Right ventricle myocardium inferior (tissue), 1 donor: ENCODE measurements at places on chromosomes 11 and 22.

GRCh38 chr11:86274503-86274902 is 27.5 kb upstream of the HIKESHI start:
- DNase-seq, result no peak

DNA sequence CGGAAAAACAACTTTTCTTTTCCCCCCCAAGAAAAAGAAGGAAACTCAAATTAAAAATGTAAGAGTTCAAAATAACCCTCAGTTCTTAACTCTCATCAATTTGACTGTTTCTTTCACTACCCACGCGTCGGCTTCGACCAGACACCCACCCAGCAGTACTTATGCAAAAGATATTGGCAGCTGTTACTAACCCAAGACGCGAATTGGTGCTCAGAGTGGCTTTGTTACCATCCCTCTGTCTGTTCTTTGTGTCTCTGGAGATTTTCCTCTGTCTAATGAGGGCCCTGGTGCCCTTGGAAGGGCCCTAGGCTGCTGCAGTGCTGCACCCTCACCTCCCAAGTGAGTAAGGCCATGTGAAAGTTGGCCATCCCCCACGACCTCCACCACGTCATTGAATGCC is 180.5 kb upstream of the NECTIN1 start:
- DNase-seq, result no peak

DNA sequence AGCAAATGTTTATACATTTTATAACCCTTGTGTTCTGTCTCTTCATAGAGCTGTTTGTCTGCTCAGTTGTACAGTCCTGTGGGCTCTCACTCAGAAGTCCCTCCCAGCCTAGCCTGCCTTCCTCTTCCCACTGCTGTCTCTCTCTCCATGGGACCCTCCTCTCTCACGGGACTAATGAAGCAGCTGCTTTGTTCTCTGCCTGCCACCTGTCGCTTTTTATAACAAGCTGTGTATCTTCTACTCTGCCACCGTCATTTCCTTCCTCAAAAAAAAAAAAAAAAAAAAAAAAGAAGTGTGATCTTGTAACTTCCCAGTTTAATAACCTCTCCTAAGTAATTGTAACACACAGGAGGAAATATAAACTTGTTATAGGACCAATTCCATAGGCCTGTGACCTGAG is 92.2 kb upstream of the ALKBH3 start:
- no peak for DNase-seq

DNA sequence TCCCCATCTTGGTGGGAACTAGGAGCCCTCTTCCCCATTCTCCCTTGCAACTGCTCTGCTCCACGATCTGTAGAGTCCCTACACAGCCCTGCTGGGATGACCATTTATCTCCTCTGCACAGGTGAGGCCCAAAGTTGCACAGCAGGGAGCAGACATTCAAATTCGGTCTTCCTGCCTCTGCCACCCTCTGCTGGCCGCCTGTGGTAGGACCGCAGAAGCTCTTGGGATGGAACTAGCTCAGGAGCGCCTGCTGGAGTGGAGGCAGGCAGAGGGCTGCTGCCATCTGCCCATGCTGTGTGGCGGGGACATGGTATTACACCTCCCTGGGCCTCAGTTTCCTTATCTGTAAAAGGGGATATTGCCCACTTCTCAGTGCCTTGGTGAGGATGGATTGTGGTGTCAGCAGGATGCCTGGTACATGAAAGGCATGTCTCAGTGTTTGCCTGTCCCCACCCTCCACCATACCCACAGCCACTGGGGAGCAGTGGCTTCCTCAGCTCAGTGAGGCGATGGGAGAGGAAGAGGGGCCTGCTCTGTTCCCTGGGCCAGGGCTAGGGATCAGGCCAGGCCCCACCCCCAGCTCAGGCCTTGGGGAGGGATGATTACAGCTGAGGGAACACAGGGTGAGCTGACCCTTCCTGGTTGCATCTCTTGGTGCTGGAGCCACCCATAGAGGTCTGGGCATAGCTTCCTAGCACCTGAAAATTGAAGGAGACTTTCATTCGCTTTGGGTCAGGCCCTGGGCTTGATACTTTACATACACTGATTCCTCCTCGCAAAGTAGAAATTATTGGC is 11.3 kb upstream of the OMP start:
- no peak for DNase-seq

DNA sequence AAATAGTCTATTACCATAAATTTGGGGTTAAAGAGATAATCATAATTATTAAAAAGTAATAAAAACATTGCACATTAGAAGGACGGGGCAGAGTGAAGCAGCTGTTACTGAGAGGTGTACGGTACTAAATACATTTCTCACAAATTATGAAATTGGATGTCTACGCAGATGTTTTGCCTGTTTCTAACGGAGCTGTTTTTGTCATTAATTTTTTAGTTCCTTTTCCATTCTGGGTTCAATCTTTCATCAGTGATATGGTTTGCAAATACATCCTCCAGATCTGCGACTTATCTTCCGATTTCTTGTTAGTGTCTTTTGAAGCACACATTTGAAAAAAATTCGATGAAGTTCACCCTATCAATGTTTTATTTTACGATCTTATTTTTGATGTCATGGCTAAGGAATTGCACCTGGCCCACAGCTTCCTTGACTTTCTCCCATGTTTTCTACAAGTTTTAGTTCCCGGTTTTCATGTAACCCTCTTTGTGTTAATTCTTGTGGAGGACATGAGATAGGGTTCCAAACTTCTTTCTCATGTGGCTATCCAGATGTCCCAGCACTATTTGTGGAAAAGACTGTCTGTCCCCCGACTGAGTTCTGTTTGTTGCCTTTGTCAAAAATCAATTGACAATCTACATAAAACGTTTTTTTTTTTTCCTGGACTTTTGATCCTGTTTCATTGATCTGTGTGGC is 21.3 kb upstream of the KRTAP5-6 start:
- no peak for DNase-seq

DNA sequence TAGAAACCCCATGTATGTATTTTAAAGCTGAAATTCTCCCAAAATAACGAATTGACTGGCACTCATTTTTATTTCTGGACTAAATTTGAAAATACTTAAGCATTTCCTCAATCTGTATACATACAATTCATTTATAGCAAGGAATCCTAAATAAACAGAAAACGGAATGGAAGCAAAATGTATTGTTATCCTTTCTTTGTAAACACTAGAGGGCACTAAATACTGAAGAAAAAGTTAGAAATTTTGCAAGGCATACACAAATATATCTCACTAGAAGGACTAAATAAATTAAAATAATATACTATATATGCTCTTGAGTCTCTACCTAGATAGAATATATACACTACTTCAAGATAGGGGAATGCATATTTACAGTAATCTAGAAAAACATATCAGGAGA is 23.1 kb upstream of the ANO5 start:
- DNase-seq, result no peak

- no peak for DNase-seq
These were observed 82.9 kb upstream of the TBCEL start for GRCh38 chr11:120941000-120941399.

DNA sequence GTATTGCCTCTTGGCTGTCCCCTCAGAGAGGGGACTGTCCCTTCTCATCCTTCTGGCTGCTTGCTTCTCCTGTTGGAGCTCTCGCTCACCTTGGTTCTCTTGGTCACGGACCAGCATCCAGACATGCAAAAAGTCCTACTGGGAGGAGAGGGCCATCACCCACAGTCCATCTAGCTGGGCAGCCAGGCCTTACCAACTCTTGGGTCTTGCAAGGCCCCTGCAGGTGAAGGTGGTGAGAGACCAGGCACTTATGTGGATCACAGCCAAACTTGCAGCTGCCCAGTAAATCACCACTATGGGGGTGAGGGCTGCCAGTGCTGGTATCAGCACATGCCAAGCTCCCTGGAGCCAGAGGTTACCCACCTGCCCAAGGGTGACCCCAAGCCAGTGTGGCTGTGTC is 36.3 kb downstream of the KCNQ1OT1 start:
- DNase-seq, result no peak

DNA sequence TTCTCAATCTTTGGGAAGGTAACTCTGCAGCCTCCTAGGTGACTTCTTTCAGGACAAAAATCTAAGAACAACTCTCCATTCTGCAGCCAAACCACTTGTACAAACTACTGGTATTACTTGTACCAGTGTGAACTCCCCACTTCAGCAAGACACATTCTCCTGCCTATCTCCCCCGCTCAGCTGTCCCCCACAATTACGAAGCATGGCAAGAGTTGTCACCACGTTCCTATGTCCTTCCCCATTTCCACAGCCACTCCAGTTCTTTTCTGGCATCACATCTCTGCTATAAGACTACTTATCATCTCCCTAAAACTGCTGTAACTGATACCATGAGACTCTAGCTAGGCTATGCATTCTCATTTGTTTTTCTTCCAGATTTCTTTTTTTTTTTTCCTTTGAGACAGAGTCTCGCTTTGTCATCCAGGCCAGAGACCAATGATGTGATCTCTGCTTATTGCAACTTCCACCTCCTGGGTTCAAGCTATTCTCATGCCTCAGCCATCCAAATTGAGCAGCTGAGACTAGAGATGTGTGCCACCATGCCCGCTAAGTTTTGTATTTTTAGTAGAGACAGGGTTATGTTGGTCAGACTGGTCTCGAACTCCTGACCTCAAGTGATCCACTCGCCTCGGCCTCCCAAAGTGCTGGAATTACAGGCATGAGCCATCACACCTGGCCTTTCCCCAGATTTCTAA is 71.9 kb upstream of the CDON start:
- no peak for DNase-seq

GRCh38 chr11:8055091-8055835 is 25.7 kb upstream of the TUB start:
- no peak for DNase-seq

DNA sequence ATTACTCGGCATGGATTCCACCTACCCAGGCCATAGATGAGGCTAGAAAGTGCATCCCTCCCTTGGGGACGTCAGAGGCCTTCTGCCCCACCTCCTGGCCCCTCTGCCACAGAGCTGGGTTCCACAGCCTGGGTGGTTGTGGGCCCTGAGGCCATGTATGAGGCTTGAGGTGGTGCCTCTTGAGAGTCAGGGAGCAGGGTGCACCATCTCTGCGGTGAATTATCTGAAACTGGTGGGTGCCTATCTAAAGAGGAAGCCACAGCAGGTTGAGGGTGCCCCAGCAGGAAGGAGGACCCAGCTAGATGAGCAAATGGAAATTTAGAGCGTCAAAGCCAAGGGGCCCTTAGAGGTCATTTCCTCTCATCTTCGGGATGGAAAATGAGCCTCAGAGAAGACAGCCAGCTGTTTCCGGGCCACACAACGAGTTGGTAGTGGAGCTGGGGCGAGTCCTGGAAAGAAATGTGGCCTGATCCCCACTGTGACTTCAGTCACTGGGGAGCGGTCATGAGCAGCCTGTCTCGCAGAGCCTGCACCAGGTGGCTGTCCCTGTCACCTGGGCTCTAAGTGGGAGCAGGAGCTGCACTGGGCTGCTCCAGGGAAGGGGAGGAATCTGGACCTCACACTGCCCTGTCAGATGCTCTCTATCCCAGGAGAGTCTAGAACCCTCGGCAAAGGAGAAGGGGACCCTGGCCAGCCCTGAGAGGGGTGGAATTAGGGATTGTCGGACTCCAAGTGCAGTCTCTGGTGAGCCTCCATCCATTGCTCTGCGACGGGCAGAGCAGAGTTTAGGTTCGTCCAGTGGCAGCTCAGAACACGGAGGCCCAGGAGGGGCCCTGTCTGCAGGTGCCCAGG is 7.3 kb downstream of the ADORA2A start:
- DNase-seq, result no peak

DNA sequence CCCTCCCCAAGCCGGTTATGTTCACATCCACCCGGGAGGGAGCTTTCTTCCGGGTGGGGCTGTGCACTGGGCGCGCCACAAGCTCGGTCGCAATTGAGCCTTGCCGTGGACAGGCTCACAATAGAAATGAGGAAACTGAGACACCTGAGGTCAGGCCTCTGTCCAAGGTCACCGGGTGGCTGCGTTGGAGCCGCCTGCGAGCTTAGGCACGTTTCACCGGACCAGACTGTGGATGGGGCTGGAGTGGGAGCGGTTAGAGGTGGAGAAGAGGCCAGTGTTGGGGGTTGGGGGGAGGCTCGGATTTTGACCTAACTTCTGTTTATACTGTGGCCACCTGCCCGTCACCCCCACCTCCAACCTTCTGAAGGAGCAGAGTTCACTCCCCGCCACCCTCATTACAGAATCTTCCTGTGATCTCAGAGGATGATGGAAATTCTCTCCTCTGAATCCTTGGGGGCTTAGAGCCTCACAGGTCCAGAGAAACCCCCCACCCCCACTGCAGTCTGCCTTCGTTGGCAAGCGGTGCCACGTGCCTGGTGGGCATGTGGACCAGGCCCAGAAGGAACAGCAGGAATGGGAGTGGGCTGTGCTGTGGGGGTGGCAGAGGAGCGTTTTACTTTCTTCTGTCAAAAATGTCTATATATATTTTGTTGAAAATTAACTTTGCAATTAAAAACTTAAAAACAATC is 631 bp upstream of the NPTXR start:
- DNase-seq, result peak; percentile 21

DNA sequence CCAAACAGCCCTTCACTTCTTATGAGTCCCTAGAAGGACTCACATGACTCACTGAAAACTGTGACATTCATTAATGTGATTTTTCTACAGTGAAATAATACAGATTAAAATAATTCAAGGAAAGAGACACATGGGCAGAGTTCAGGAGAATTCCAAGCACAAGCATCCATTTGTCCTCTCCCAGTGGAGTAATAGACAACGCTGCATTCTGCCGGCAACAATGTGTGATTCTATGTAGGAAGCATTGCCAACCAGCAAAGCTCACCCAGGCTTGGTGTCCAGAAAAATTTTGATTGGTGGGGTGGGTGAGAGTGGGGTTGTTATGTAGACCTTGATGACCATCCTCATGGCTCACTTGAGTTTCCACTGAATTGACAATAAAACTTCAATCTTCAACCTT is 123.9 kb downstream of the VPREB1 start:
- DNase-seq, result no peak

- no peak for DNase-seq
These were observed 97.7 kb downstream of the CD44 start for GRCh38 chr11:35236667-35237003.

GRCh38 chr22:49747130-49747529 is 80.5 kb downstream of the BRD1 start:
- no peak for DNase-seq

GRCh38 chr11:6570691-6571427 is 32.6 kb downstream of the RRP8 start:
- DNase-seq, result no peak

- no peak for DNase-seq
These were observed 63.7 kb downstream of the MICAL2 start for GRCh38 chr11:12174128-12174476.

DNA sequence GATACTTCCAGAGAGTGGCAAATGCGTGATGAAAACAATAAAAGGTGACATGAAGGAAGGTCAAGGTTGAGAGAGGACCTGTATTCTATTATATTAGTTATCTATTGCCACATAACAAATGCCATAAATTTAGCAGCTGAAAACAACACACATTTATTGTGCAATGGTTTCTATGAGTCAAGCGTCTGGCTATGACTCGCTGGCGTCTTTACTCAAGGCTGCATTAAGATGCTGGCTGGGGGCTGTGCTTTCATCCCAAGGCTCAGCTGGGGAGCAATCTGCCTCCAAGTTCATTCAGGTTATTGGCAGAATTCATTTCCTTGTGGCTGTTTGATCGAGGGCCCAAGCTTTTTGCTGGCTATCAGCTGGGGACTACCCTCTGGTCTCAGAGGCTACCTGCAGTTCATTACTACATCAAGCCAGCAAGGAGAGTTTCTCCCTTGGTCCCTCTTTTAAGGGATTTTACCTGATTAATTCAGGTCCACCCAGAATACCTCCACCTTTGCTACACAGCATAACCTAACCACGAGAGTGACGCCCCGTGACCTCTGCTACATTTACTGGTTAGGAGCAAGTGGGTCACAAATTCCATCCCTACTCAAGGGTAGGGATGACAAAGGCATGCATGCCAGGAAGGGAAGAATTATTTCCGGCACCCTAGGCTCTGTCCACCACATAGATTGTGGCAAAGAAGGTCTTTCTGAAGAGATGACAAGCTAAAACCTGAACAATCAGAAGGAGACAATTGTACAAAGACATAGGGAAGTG is 549.1 kb downstream of the MN1 start:
- DNase-seq, result no peak
